ENCODE measurements at places on chromosomes 4 and X.
A peak's percentile ranks its signal among the peaks of the same experiment; 100 is the strongest.

- DNase-seq: no peak
These were observed 272.2 kb upstream of the NRK start for GRCh38 chrX:105550043-105550663.

DNA sequence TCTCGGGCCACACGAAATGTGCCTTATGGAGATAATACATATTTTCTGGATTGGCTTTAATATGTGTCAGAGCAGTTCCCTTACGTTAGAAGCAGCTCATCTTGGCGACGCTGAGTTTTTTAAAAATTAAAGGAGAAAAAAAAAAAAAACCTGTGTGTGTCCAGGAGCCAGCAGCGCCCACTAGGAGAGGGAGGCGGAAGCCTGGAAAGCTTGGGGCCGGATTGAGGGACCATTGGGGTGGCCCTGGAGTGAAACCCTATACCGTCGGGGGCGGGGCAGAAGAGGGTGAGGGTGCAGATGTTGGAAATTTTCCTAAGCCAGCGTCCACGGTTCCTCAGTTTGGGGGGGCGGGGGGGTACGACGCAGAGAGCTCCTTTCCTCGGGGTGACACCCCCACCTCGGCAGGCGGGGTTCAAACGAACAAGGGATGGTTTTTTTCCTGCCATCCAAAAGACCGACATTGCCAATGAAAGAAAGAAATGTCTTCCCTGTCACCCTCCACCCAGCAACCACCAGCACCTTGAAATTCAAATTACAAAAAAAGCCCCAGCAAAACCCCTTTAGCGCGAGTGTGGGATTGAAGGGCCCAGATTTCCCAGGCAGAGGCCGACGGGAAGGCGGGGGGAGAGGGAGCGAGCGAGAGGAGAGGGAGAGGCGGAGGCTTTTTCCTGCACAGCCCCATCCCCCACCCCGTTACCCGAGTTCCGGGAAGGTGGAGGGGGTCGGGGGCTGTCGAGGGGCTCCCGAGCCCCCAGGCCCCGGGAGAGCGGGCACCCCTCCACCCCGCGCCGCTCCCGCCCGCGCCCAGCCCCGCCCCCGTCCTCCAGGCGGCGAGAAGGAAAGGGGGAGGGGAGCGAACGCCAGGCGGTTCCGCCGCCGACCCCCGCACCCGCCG lies 859 bp downstream of the SMARCA1 start:
- peak; percentile 27 for DNase-seq

DNA sequence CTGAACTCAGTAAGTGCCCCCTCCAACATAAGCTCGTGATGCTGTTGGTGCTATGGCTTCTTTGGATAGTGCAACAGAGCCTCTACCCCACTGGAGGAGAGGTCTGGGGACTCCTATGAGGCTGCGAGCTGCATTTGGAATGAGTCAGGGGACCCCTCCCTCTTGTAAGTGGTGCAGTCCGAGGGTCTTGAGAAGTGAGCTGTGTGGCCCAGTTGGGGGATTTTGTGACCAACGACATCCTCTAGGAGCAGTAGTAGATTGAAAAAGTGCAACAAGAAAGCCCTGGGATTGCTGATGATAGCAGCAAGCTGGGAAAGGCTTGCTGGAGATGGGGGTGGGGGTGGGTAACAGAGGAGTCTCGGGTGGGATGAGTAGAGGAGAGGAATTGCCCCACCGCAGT lies 3.1 kb downstream of the FRMPD3 start:
- no peak for DNase-seq

DNA sequence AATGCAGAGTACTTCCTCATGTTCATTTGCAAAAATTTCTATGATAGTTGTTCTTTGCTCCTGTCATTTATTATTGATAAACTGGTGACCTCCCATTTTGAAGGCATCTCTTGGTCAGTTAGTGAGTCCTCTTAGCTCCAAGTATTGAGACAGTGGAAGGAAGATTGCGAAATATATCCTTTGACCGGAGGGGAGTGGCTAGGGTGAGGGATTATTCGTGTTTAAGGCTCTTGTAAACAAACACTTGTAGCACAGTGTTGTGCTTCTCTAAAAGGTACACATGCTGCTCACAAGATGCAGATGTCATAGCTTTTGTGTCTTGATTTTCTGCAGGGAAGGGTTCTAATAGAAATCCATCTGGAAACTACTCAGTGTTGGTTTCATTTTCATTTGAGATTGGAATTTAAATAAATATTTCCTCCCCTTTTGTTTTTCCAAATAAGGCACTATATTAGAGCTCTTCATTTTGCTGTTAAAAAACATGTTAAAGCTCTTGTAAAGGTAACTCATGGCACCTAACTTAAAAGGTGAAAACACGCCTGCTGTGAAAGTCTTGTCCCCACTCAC lies 21.8 kb downstream of the TXLNG start:
- no peak for DNase-seq

DNA sequence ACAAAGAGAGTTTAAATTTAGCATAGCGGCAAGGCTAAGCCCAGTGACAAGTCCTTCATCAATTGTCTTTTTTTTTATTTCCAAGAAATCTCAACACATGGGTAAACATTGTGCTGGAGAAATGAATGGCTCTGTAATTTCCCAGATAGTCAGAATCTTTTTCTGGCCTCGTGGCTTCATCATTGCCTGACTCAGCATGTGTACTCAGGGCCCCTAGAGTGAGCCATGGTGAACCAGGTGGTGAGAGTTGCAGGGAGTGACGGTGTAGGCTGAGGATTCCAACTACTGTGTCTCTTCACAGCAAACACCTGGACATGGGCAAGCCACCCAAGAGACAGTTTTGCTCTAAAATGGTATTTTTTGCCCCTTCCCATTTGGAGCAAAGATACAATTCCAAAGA lies 43.1 kb upstream of the UCP1 start:
- DNase-seq: no peak

GRCh38 chr4:121122661-121123060 lies 41.5 kb downstream of the TNIP3 start:
- no peak for DNase-seq

DNA sequence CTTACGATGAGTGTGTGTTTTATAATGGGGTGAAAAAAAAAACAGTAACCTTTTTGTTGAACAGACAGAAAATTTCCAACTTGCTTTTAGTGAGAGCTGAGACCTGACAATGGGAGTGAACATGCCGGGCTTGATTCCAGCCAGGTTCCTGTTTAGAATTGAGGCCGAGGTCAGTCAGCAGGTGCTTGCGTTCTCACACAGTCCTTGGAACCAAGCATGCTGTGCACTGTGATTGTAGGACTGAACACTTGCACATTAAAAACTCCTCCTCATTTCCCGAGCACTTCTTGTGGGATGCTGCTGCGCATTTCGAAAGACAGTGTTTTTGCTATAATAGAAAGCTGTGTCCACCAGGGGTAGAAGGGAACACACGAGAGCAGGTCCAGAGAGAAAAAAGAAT lies 51.8 kb downstream of the TMEM131L start:
- no peak for DNase-seq

DNA sequence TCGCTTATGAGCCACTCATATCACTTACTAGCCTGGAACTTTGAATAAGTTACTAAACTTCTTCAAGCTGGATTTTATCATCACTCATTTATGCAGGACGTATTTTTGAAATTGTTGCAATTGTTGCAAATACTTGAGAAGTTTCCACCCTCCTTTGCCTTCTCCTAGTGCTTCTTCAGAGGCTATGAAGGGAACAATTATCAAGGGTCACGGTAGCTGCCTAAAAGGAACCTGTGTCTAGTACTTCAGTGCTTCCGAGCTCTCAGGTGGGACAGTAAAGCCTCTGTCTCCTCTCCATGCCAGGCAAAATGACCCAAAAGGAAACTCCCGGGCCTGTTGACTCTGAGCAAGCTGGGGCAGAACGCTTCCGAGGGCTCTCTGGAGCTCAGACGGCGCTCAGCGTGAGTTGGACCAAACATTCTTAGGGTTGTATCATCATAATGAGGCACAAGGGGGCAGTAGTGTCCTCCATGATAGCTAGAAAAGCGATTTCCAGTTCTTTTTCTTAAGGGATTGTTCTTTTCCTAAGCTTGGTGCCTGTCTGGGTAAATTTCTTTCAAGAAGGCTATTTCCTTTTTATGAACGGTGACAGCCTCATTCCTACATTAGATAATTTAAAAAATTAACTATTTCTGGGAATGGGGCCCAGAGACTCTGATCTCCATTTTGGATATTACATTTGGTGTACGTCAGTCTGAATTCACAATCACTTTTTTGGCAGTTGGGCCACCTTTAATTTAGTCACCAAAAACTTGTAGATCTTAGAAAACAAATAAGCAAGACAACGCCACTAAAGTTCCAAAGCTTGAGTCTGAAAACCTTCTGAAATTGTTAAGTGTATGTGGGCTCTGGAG lies 73.1 kb downstream of the PACRGL start:
- peak; percentile 43 for DNase-seq

- DNase-seq: no peak
These were observed 37.5 kb upstream of the BRS3 start for GRCh38 chrX:136450050-136450830.

DNA sequence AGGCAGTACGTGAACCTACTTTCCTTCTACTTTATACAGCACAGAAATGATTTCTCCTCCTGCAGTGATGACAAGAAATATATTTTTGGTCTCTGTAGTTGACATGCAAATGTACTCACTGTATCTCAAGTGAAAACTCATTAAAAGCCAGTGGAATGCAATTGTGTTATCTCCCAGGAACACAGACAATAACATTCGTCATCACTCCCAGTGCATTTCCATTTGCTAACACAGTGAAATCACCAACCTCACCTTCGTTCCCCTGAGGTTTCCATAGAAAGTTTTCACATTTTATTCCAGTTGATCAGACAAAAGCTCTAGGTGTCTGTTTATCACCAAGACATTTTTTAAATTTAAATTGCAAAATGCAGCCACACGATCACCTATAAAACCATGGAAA lies 2.5 kb upstream of the SPANXD start:
- DNase-seq: no peak

GRCh38 chr4:6324999-6325787 lies 55.5 kb downstream of the WFS1 start:
- DNase-seq: no peak

DNA sequence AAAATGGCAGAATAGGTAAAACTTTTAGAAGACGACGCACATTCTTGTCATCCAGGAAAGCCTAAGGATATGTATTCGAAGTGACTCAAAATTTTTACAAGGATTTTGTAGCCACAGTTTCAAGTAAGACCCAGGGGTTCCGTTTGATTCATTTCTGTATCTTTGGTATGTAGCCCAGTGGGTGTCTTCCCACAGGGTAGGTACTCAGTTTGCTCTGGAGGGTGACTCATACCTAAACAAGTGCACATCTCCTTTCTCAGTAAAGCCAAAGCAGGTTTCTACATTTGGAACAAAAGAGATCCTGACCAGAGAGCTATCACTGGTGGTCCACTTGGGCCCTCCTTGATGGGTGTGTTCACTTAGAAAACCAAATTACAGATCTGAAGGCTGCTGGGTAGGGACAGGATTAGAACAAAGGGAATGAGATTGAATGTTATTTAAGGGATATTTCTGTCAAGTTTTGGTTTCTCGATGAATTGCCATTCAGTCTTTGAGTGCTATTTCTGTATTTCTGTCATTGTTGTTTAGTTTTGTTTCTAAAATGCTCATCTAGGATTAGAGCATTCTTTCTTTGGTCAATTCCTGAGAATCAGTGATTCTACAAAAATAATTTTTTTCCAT lies 56.1 kb downstream of the PLS3 start:
- DNase-seq: no peak

GRCh38 chr4:13056630-13057189 lies 427.4 kb downstream of the RAB28 start:
- no peak for DNase-seq
